Hindlimb muscle (tissue), 1 donor: ENCODE measurements at places on chromosomes 5 and 9.

GRCh38 chr5:178895615-178896571 lies at the start of gene ZFP2:
ZFP2 (plus strand) TSS chr5:178895913; CDS start chr5:178931314, 35,401 bp downstream.
- DNase-seq, result peak; percentile 69

- no peak for DNase-seq
Observed at GRCh38 chr5:110475529-110475928, 250.9 kb downstream of the TMEM232 start.

DNA sequence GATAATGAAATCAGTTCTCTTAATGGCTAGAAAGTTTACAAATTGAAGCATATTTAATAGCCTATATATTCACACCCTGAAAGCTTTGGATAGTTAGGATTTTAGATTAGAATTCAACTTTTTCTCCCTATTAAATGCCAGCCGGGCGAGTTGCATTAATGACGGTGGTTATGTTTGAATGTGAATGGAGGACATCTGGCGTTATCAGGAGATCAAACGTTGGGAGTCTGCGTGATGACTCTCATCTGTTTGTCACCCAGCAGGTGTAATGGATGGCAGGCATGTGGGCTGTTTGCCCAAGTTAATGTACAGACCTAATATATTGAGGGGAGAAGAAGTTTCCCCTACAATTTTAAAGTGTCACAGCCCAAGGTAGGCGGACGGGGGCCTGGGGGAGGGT lies 1227.7 kb upstream of the WWC1 start:
- DNase-seq, result no peak

- no peak for DNase-seq
Observed at GRCh38 chr9:20477940-20478620, 144.2 kb downstream of the MLLT3 start.

GRCh38 chr9:69554945-69555344 lies 117.2 kb downstream of the APBA1 start:
- DNase-seq, result no peak

DNA sequence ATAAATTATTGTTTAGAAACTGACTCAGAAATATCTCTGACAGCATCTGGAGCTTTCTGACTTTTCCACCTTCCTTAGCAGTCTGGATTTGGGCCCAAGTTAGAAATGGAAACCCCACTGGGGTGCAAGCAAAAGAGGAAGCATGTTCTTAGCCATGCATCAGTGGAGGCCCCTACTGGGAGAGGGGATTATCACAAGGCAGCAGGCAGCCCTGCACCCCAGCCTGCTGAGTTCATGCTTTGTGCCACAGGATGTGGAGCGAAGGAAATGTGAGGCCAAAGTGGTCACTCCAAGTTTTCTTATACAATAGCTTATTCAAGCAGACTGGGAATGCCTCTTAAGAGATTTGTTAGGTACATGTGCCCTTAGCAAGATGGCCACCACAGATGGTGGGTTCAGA lies 146.5 kb upstream of the TLX3 start:
- no peak for DNase-seq

- no peak for DNase-seq
Observed at GRCh38 chr5:108415726-108416125, 33.8 kb upstream of the FBXL17 start.

DNA sequence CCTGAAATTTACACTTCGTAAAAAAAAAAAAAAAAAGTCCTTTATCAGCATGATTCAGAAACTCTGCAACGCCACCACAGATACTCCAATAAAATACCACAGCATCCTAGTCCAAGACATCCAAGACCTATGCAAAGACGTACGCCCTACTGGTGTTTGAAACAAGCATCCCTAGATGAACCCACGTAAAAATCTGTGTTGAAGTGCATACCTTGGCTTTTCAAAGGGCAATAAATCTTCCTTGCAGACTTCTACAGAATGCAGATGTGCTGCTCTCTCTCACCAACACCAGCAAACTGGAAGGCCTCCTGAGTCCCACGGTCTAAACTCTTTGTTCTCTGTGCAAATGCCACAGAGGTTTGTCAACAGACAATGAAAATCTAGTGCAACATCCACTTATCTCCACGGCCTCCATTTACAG lies 38.8 kb downstream of the MYO10 start:
- no peak for DNase-seq

- DNase-seq, result no peak
Observed at GRCh38 chr9:121896545-121896943, 196.6 kb downstream of the TTLL11 start.

DNA sequence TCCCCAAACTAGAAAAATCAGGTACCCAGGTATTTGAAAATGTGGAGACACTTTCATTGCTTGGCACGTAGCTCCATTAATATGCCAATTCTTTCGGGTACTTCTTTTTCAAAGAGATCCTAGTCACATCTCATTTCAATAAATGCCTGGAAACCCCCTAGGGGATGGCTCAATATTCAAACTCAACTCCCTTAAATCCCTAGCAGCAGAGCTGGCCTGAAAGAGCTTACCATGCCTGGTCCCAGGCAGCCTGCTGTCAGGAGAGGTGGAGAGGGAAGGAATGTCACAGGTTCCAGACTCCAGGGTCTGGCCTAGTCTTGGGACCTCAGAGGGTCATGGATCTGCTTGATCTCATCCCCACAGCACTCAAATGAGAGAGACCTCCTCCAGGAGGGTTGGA lies 187.1 kb downstream of the SPOCK1 start:
- DNase-seq, result no peak
